Upper lobe of left lung (tissue), 6 donors: ENCODE measurements at places on chromosomes 12 and 14. TPM values are rescaled to one million over a fixed set of nuclear protein-coding genes. Genes with fewer than 3 reads are reported as not detected.

The SRRM4 gene
- not detected for total RNA-seq

The CAPS2 gene
- total RNA-seq = 6.7 TPM

The PPP1R1A gene
- total RNA-seq = 0.89 TPM

The AQP2 gene
- not detected for total RNA-seq

The CBLN3 gene
- 4.2 TPM for total RNA-seq

The GIT2 gene
- 52.6 TPM for total RNA-seq

The CCDC175 gene
- total RNA-seq = not detected

The SLC5A8 gene
- total RNA-seq = 8.8 TPM

The KIF5A gene
- 0.06 TPM for total RNA-seq

The TEX52 gene
- total RNA-seq = not detected

The PLXNC1 gene
- total RNA-seq = 29.0 TPM

The LGMN gene
- total RNA-seq = 96.3 TPM

The PLEKHG7 gene
- 15.7 TPM for total RNA-seq

The KRT74 gene
- not detected for total RNA-seq

The RND1 gene
- 7.2 TPM for total RNA-seq

The PTMS gene
- 142 TPM for total RNA-seq

The CFAP54 gene
- 10.9 TPM for total RNA-seq

The PMCH gene
- not detected for total RNA-seq

The TAS2R14 gene
- 0.94 TPM for total RNA-seq

The ZNF891 gene
- total RNA-seq = 1.6 TPM
